DMS53 (cell line): ENCODE measurements at places on chromosomes 3 and 15.

DNA sequence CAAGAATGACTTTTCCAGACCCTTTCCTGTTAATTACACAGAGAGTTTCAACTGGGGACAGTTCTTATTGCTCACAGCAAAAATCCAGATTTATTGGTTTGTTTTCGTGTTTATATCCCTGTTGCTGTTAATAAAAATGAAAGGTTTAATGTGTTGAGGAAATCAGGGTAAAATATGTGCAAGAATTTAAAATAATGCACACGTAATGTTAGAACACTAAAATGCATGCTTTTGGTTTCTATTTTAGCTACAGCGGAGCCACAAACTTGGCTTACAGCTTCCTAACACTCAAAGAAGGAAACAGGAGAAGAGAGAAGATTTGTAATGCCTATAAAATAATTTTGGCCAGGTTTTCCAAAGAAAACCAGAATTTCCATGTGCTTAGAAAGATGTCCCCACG is 62.7 kb downstream of the CASR start:
- DNase-seq = no peak

DNA sequence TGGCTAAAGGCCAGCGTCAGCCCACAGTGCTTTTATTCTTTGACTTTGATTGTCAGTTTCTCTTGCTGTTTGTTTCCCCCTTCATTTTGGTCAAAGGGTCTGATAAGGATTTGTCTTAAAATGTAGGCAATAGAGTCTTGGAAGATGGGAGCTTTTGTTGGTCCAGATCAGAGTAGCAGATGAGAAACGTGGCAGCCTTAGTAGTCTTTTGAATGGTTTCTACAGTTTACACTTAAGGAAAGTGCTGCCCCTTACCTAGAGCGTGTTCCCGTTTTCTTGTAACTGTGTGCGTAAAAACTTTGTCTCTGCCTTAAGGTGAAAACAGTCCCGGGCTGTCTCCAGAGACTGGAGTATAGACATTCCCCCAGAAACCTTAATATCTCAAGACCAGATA is 630 bp downstream of the LXN start:
- no peak for DNase-seq

DNA sequence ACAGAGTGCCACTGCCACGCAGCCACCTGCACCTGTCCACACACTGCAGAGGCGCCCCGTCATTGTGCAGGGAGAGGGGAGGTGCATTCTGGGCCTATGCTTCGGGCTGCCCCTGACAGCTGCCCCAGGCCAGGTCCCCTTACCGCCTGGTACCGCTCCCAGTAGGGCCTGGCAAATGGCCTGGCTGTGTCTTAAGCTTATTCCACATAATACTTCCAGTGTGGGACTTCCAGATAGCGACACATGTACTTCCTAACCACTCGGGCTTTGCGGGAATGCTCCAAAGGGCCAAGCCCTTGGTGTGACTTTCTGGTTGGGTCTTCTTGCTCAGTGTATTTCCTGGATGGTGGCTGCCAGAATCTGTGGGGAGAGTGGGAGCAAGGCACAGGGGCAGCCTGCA is 254.3 kb upstream of the CHRNA7 start:
- no peak for DNase-seq

GRCh38 chr15:52103217-52104207 is 9.1 kb downstream of the BCL2L10 start:
- DNase-seq = peak; percentile 48

- no peak for DNase-seq
These were observed 10.2 kb upstream of the C15orf61 start for GRCh38 chr15:67510597-67511190.

- DNase-seq = no peak
These were observed 34.1 kb upstream of the ATG7 start for GRCh38 chr3:11238060-11238459.

GRCh38 chr3:45273681-45274515 is 47.8 kb upstream of the TMEM158 start:
- DNase-seq = peak; percentile 52

DNA sequence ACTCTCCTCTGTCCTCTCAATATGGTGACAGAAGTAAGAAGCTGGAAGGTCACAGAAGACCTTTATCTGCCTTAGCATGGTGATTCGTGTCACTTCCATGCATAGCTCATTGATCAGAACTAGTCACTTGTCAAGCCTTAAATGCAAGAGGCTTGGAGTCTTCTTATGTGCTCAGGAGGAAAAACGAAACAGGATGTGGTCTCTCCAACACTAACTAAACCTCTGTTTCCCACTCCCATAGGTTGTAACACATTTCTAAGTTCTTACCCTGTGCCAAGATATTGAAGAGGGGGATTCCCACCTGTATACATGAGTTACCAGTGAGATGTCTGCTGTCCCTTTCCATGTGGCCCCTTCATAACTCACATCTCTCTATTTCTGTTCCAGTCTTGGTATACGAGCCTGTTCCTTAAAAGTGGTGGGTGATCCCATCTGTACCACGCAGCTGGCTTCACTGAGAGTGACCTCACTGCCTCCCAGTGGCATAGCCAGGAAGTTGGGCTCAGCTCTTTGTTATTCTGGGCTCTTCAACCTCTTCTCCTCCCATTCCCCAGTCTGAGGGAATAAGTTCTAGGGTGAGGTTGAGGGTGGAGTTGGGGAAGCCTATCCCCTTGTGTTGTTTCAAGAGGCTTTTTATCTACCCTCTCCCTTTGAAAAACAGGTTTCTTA is 203.2 kb upstream of the PPP2R3A start:
- peak; percentile 9 for DNase-seq

DNA sequence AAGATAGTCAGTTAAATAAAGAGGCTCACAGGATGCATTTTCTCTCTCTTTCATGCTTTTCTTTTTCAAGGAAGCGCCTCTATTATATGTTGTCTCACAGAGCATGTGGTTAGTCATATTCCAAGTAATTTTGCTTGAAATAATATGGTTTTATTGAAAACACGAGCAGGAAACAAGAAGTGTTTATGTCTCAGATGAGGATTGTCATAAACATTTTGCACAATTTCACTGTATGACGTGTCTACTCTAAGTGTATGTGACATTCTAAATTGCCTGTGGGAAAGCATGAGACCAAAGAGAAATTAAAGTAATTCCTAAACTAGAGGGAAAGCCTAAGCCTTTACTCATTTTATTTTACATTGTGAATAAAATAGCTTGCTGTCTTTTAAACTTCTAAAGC is 818.6 kb downstream of the EPHA3 start:
- DNase-seq = no peak

DNA sequence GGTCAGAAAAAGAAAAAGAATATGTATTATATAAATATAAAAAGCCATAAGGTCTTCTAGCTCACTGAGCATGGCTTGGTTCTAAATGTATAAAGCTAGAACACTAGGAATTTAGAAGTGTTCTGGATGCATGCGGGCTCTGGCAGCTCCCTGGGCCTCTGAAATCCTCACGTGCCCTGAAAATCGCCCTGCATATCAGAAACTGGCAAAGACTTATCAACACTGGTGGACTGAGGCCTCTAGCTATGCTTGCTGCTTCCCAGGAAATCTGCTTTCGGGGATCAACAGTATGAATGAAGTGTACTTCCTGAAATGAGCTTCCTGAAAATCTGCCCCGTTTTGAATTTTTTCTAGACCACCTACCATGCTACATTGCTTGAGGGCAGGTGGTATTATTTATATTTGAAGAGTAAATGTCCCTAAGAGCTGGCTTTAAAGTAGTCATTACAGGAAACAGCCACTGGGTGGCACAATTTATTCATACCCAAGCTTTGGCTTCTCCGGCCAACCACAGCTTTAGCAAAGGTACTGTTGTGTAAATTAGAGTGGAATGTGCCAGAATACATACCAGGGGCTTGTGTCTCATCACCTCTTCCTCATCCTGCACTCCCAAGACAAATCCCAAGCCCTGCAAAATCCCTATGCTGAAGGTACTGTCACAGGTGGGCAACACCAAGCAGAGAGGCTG is 17.7 kb downstream of the CRTAP start:
- DNase-seq = peak; percentile 65

GRCh38 chr15:84608707-84609284 is 8.0 kb downstream of the ZSCAN2 start:
- no peak for DNase-seq

GRCh38 chr3:28172748-28173147 is 68.7 kb upstream of the CMC1 start:
- no peak for DNase-seq

- DNase-seq = no peak
These were observed 446.7 kb downstream of the C3orf38 start for GRCh38 chr3:88596451-88596850.

GRCh38 chr3:63351159-63352007 is 73.3 kb downstream of the SYNPR start:
- DNase-seq = peak; percentile 59

- DNase-seq = no peak
These were observed 70.6 kb upstream of the BHLHE40 start for GRCh38 chr3:4908433-4909156.

DNA sequence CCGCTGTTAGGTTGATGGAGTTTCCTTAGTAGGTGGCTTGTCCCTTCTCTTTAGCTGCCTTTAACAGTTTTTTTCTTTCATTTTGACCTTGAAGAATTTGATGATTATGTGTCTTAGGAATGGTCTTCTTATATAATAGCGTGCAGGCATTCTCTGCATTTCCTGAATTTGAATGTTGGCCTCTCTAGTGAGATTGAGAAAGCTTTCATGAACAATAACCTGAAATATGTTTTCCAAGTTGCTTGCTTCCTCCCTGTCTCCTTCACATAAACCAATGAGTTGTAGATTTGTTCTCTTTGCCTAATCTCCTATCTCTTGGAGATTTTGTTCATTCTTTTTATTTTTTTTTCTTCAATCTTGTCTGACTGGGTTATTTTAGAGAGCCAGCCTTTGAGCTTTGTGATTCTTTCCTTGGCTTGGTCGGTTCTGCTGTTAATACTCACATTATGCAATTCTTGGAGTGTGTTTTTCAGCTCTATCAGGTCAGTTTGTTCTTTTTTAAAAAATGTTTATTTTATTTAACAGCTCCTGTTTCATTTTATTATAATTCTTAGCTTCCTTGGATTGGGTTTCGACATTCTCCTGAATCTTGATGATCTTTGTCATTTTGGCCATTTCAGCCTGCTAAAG is 627.9 kb downstream of the SI start:
- no peak for DNase-seq

- DNase-seq = no peak
These were observed 517.1 kb downstream of the ROBO1 start for GRCh38 chr3:79250746-79251145.

DNA sequence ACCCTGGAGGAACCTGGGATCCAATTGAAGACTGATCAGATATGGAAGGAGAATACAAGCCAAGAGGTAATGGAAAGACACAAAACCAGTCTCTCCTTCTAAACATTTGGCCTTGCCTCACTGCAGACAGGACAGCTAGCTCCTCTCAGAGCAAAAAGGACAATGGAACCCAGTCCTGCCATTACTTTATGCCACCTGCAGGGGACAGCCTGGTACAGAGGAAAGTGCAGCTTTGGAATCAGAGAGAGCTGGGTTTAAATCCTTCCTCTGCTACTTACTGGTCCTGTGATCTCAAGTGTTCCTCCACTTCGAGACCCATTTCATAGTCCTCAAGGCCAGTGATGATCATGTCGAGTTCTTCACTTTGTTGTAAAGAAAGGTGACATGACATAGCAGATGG is 159.4 kb upstream of the SMAD3 start:
- peak; percentile 16 for DNase-seq

GRCh38 chr3:186413615-186414415 is 51.8 kb upstream of the DGKG start:
- DNase-seq = peak; percentile 69

DNA sequence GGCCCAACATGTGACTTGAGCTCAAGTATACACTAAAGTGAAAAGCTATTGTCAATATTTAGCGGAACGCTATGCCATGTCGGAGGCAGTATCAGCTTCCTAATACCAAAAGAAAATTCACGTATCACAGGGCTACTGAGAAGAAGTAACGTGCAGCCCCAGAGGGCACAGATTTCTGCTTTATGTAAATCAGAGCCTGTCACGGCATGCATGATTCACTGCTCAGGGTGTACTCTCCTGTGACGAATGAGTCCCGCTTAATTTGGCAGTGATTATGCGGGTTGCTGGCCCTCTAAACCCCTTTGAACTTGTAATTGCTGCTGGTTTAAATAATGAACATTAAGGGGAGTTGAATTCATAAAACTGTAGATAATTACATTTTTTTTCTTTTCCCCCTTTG is 85.3 kb downstream of the MEIS2 start:
- no peak for DNase-seq

GRCh38 chr3:184236636-184237035 is 7.3 kb downstream of the VWA5B2 start:
- DNase-seq = no peak

DNA sequence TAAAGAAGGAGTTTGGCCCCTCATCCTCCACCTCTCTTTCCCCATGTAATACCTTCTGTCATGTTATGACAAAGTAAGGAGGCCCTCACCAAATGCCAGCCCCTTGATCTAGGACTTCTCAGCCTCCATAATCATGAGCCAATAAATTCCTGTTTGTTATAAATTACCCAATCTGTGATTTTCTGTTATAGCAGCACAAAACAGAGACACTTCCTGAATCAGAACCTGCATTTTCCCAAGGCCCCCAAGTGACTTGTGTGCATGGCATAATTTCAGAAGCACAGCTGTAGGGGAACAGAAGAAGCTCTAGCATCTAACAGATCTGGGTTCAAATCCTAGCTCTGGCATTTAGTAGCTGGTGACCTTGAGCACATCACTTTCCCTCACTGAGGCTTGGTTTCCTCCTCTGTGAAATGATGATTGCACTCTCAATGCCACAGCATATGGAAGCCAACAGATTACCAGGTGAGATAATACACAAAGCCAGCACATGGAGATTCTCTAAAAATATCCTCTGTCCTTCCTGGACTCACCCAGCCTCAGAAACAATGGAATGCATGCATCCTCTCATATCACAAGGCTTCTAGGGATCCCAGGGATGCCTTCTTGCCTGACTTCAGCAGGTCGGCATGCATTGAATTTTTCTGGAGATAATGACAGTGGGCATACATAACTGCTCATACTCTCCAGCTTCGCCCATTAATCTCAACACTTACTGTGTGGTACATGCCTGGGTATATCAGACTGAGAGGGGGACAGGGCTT is 26.3 kb downstream of the TLNRD1 start:
- no peak for DNase-seq

GRCh38 chr3:47949979-47950378 is 66.2 kb downstream of the MAP4 start:
- no peak for DNase-seq

DNA sequence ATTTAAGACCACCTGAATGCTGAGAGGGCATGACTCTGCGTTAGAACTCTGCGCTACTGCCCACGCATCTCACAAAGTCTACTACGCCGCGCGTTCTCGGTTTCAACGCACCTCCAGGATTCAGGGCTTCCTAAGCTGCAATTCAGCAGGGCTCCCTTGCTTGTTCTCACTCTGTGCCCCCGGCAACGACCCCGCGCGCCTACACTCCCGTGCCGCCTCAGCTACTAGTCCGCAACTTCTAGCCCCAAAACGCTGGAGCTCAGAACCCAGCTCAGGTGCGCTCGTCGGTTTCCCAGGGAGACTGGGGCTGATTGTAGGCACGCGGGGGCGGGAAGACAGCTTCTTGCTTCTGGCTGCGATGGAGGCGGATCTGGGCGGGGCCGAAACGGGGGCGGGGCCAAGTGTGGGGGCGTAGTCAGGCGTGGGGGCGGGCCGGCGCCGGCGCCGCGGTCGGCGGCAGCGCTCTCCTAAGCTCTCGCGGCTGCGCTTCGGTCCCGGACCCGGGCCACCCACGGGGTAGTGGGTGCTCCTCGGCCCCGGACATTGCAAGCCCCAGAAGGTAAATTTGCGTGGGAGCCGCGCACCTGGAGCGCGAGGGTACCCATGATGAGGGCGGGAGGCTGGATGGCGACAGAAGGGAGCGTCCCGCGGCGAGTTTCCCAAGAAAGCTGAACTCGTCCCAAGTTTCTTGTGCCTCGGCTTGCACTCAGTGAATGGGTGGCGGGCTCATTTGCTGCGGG is at the start of gene ARHGEF26:
Gene ARHGEF26, plus strand, starts transcription at position 430 of the 740 bp plus-strand sequence. CDS start 603 bp downstream, outside the sequence.
- peak; percentile 85 for DNase-seq

- DNase-seq = no peak
These were observed 328.1 kb upstream of the RGMA start for GRCh38 chr15:93417156-93417555.
